Activated CD4-positive, alpha-beta memory T cell treated with anti-CD3 and anti-CD28 coated beads for 36 hours (primary cell): ENCODE measurements at places on chromosomes 2 and 18. TPM values are rescaled to one million over a fixed set of nuclear protein-coding genes. Genes with fewer than 3 reads are reported as not detected.

The TFCP2L1 gene
- 0.29 TPM for total RNA-seq

- no peak for DNase-seq
Observed at GRCh38 chr2:193561054-193561453, 1366.3 kb upstream of the TMEFF2 start.

- no peak for DNase-seq
Observed at GRCh38 chr2:83054751-83055150, 1404.3 kb downstream of the SUCLG1 start.

DNA sequence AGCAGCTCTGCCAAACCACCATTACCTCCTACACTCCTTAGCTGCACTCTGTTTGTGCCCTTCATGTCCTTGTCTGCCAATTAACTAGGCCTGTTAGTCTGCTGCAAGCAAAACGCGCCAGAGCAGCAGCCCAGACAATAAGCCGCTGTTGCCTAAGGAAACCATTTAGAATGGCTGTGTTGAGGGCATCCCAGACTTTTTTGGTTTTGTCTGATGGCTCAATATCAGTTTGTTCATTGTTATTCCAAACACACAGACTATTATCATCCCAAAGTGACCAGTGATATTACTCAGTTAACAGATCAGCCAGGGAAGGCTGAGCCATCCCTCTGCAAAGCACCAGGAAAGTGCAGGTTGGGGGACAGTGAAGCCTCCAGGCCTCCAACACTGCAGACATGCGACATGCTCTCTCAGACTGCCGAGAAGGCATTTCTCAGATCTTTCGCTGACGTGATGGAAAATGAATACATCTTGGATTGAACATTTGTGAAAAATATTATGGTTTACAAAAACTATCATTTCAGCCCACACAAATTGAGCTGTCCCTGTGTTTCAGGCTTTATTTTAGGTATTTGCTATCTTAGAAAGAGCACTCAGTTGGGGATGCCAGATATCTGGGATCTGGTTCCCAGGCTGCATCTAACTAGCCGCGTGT lies 182.0 kb upstream of the HNRNPA3 start:
- no peak for DNase-seq

DNA sequence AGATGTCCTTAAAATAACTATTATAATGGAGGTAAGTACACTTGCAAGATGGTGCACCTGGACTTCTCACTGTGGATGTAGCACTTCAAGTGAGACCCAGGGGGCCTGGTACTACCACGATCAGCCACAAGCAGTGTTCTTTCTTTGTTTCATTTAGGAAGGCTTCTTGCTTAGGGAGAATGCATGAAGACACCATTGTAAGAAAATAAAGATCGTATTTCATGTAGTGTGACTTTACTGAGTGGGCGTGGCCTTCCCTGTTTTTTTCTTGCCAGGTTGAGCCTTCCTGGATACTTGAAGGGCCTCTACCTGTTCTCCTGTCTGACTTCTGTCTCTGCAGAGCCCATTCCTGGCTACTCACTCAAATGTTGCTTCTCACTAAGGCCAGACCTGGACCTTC lies 615.6 kb upstream of the SOX11 start:
- DNase-seq = no peak

The MTX2 gene
- 28.2 TPM for total RNA-seq

DNA sequence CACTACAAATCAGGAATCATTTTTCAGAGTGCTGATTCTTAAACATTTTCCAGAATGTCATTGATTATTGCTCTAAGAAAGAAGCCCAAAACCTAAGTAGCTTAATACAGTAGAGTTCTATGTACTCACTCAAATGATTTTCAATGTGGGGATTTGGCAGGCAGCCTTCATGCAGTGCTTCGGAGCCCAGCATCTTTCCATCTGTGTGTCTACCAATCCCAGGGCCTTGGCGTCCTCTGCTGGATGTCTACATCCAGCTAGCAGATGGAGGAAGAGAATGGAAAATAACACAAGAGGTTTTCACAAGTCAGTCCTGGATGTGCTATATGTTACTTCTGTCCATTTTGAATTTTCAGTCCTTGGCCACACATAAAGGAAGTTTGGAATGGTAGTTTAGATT lies 151.8 kb downstream of the RDH14 start:
- no peak for DNase-seq

The TMEM247 gene
- not detected for total RNA-seq

The NTSR2 gene
- not detected for total RNA-seq

The IL18R1 gene
- total RNA-seq = 26.6 TPM

The SLC4A3 gene
- total RNA-seq = not detected
